Pulmonary artery endothelial cell (primary cell): ENCODE measurements at places on chromosomes 4 and X. TPM values are rescaled to one million over a fixed set of nuclear protein-coding genes. Genes with fewer than 3 reads are reported as not detected.

DNA sequence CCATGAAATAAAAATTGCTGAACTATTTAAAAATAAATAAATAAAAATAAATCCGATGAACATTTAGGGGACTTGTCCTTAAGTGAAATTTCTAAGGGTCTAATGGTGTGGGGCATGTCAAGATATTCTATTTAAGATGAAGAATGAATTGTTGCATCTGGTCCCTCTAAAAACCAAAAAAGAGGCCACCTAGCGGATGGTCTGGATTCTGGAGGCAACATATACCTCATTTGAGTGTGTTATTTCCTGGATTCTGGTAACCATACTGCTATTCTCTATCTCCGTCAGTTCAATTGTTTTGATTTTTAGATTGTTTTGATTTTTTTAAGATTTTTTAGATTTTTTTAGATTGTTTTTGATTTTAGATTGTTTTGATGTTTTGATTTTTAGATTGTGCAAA lies 28.3 kb downstream of the AGTR2 start:
- no peak for DNase-seq

Gene ETDB
- not detected in 2 replicates for total RNA-seq

GRCh38 chr4:121736735-121737351 lies 28.1 kb downstream of the SMIM43 start:
- DNase-seq = peak; percentile 4

GRCh38 chrX:28966331-28966730 lies 379.1 kb downstream of the IL1RAPL1 start:
- no peak for DNase-seq

DNA sequence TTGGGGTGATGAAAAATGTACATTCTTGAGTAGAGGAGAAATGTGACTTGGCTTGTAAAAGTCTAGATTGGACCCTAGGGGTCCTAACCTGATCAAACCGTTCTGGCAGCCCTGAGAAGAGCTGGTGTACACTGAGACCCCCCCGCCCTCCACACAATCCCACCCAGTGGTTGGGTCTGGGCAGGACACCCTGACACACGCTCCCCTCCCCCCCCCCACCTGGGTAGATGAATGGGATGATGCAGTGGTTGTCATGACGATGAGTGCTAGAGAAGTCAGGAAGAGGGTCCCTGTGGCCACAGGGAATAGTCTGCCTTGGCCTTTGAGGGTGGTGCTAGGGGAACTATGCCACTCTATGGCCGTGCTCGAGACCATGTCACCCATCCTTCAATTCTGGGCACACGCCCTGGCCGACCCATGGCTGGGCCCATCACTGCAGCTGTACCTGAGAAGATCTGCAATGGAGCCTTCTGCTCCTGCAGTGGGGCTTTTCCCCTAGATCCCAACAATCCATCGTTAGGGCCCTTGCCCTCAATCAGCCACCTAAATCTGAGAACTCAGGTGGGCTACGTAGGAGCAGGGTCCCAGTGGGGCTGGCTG lies 4.4 kb downstream of the CDK16 start:
- DNase-seq = no peak

GRCh38 chr4:106816496-106816895 lies 219.6 kb downstream of the DKK2 start:
- no peak for DNase-seq

DNA sequence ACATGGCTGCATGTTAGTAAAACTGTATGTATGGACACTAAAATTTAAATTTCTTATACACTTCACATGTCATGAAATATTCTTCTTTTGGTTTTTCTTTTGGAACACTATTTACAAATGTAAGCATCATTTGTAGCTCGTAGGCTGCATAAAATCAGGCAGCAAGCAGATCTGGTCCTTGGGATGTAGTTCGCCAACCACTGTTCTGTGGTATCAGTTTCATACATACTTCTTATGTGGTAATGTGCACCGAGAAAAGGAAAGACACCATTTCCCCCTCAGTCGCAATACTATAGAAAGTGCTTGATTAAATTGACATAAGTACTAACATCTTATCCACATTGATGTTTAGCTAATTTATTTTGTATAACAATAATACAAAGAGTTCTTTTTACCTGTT lies 274.4 kb upstream of the VCX start:
- no peak for DNase-seq

Gene NPY2R
- not detected in 2 replicates for total RNA-seq

DNA sequence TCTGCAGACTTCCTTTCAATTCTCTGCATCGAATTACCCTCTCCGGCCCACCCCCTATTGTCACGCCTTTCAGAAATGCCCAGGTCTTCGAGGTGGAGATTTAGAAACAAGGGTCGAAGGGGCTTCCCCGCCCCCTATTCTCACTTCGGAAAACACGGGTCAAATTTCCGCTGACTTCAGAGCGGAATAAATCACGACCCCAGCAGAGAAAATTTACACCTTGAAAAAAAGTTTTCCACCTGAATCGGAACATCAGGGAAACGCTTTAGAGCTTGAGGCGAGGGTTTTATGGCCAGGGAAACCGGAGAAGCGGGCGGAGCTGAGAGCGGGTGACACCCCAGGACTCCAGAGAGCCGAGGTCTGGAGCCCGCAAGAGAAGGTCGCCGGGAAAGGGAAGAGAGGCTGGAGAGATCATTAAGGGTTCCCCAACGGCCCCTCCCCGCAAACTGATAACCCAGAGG lies 1.6 kb downstream of the SHISA3 start:
- no peak for DNase-seq

Gene CCKAR
- total RNA-seq = not detected in 2 replicates
